ENCODE measurements at places on chromosomes 6 and 20. TPM values are rescaled to one million over a fixed set of nuclear protein-coding genes. Genes with fewer than 3 reads are reported as not detected.

DNA sequence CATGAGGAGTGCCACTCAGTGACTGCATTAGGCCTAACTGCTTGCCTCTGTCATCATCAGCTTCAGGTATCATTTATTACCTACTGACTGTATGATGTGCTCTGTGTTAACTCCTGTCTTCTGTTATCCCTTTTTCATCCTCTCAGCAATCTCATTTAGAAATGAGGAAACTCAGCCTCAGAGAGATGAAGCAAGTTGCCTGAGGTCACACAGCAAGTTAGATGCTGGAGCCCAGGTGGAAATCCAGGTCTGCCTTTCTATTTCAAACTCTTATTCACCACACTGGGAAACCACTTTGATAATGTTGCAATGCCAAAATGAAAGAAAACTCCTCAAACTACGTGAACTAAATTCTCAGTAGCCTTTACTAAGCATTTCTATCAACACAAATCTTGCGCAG lies 1.3 kb downstream of the FERMT1 start:
- DNase-seq, result no peak

DNA sequence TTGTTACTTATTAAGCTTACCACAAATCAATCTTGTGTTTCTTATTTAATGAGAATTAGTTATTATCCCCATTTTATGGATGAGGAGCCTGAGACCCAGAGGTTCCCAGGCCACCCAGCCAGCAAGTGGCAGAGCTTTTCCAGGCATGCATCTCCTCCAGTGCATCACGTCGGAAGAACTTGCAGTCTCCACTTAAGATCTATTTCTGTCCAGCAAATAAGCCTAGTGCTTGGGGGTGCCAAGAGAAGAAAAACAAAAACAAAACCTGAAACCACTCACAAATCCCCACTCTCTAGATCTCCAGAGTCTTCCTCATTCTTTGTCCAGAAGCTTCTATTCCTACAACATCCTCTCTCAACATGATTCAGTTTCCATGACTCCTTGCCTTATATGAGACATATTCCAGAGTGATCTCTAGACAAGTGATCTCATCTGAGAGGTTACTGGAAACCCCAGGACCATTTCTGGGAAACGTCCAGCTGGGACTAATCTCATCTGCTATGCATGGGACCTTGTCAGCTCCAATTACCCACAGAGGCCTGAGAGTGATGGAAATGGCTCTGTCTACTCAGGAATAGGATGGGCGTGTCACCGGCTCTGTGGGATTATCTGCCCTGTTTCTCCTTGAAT lies 4.1 kb downstream of the GUCA1B start:
- no peak for DNase-seq

DNA sequence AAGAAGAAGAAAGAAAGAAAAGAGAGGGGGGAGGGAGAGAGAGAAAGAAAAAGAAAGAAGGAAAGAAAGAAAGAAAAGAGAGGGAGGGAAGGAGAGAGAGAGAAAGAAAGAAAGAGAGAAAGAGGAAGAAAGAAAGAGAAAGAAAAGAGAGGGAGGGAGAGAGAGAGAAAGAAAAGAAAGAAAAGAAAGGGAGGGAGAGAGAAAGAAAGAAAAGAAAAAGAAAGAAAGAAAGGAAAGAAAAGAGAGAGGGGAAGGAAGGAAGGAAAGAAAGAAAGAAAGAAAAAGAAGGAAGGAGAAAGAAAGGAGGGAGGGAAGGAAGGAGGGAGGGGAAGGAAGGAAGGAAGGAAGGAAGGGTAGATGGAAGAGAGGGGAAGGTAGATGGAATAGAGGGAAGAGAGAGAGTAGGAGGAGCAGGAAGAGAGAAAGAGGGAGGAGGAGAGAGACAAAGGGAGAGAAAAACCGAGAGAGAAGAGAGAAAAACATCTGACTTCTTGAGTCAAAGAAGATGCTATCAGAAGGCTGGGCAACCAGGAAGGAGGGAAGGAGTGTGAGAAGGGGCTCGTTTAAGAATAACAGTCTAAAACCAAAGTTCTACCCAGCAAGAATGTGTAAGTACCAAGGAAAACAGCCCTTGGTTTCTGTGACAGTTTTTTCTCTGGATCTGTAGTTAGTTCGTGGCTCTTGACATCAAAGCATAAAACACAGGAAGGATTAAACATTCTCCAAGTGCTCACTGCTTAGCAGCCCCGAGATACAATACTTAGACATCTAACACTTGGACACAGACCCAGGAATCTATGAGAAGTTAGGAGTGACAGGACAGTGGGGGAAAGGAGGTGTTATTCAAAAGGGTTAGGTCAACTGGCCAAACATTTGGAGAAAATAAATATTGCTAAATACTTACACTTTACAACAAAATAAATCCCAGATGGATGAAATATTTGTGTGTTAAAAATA lies 131.9 kb upstream of the STMND1 start:
- no peak for DNase-seq

- DNase-seq, result no peak
These were observed 57.5 kb downstream of the RREB1 start for GRCh38 chr6:7165002-7165889.

DNA sequence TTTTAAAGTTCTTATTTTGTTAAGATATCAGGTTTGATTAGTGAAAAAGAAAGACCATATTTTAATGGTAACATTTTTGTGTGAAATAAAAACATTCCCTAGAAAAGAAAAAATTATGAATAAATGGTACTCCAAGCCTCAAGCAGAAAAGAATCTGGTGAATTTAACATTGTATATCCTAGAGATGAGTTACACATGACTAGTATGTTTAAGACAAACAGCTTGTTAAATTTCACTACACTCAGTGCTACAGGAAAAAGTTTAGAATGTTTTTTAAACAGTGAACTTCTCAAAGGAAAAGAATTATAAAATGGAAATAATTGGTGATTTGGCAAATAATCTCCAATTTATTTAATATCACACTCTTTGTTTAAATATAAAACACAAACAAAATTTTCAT lies 222.7 kb upstream of the MCHR2 start:
- DNase-seq, result no peak

- DNase-seq, result no peak
These were observed 128.2 kb downstream of the EDN3 start for GRCh38 chr20:59428441-59429205.

DNA sequence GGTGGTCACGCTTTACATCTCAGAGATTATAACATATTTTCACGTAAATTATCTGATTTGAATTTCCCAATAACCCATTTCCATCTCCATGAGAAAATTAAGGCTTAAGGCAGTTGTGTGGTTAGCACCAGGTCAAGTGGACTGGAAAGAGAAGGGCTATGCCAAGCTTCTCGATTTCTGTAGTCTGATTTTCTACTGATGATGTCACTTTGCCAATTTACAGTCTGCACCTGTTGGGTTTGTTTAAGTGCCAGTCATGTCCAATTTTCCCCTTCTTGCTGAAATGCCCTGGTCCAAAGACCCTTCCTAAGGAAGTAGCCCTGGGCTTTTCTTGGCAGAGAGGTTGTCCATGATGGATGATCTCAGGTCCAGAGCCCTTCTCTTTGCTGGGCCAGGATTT lies 562.3 kb upstream of the BTBD3 start:
- DNase-seq, result no peak

The SLC17A3 gene
- total RNA-seq, result not detected

The FILIP1 gene
- total RNA-seq, result 173 TPM

The TRIM15 gene
- not detected for total RNA-seq

All from left ventricle myocardium inferior (tissue), 1 donor.